ENCODE measurements at places on chromosomes 2 and 18.
A peak's percentile ranks its signal among the peaks of the same experiment; 100 is the strongest.

GRCh38 chr2:49982871-49983270 is 828.6 kb upstream of the FSHR start:
- no peak for DNase-seq

- DNase-seq: no peak
Measured at GRCh38 chr2:178401994-178402437, 49.0 kb downstream of the PRKRA start.

- DNase-seq: peak; percentile 11
Measured at GRCh38 chr2:86336675-86337243, 667 bp downstream of the REEP1 start.

DNA sequence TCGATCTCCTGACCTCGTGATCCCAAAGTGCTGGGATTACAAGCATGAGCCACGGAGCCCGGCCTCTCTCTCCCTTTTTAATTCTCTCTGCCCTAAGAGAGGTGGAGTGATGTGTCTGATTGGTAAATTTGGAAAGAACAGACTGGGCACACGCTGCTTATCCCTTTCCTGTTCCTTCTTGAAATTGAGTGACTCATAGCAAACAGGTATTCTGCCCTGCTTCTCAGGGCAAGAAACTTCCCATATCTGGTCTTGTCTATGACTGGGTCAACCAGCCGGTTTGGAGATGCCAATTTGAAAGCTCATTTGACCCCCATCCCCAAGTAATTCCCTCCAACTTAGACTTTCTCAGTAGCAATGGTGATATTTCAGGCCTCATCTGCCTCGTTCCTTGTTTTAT is 15.0 kb downstream of the LYPD1 start:
- no peak for DNase-seq

DNA sequence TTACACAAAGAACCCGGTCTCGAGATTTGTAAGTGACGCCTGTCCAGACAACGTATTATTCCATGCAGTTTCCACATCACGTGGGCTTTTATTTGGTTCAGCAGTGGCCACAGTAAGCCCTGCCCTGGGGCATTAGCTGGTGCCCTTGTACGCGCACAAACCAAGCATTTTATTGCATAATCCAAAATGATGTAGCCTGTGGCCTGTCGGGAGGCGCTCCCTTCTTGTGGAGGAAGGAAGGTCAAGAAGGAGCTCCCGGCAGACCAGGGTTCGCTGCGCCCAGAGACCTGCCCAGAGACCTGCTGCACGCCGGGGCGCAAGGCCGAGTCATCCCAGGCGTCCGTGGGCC is 179.6 kb upstream of the ALKAL2 start:
- no peak for DNase-seq

GRCh38 chr2:141393214-141393545 is 737.6 kb downstream of the LRP1B start:
- DNase-seq: no peak
